ENCODE measurements at places on chromosomes 1 and 21. TPM values are rescaled to one million over a fixed set of nuclear protein-coding genes. Genes with fewer than 3 reads are reported as not detected.

The DYNLT5 gene
- total RNA-seq = 2.2 TPM

GRCh38 chr1:17274186-17275170 lies 25.6 kb downstream of the PADI3 start:
- peak; percentile 51 for DNase-seq

The VHLL gene
- total RNA-seq = not detected

GRCh38 chr21:45768011-45768739 lies 124.7 kb downstream of the PCBP3 start:
- DNase-seq = no peak

GRCh38 chr1:55396381-55396891 lies 181.3 kb upstream of the USP24 start:
- no peak for DNase-seq

The AADACL3 gene
- total RNA-seq = not detected

The HSD11B1 gene
- 2.8 TPM for total RNA-seq

DNA sequence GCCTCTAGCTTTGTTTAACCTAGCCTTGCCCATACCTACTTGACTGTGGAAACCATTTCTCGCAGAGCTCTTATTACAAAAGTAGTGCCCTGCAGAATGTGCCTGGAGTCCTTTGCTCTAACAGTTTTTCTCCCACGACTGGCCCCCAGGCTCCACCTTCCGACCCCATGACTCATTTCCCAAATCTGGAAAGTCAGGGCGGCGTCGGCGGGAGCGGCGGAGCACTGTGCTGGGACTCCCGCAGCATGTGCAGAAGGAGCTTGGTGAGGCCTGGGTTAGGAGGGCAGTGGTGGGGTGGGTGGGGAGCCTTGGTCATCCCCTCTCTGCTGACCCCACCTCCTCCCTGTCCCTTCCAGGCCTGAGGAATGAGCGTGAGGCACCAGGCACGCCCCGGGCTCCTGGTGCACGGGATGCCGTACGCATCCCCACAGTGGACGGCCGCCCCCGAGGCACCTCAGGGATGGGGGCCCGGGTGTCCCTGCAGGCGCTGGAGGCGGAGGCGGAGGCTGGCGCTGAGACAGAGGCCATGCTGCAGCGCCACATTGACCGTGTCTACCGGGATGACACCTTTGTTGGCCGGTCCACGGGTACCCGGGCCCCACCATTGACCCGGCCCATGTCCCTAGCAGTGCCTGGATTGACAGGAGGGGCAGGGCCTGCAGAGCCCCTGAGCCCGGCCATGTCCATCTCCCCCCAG lies 47.5 kb downstream of the YARS1 start:
- peak; percentile 24 for DNase-seq

GRCh38 chr1:95122151-95122697 lies 5.1 kb downstream of the TLCD4 start:
- DNase-seq = no peak

GRCh38 chr1:191690931-191691330 lies 467.3 kb upstream of the RGS18 start:
- no peak for DNase-seq

The RCC2 gene
- 11.6 TPM for total RNA-seq

DNA sequence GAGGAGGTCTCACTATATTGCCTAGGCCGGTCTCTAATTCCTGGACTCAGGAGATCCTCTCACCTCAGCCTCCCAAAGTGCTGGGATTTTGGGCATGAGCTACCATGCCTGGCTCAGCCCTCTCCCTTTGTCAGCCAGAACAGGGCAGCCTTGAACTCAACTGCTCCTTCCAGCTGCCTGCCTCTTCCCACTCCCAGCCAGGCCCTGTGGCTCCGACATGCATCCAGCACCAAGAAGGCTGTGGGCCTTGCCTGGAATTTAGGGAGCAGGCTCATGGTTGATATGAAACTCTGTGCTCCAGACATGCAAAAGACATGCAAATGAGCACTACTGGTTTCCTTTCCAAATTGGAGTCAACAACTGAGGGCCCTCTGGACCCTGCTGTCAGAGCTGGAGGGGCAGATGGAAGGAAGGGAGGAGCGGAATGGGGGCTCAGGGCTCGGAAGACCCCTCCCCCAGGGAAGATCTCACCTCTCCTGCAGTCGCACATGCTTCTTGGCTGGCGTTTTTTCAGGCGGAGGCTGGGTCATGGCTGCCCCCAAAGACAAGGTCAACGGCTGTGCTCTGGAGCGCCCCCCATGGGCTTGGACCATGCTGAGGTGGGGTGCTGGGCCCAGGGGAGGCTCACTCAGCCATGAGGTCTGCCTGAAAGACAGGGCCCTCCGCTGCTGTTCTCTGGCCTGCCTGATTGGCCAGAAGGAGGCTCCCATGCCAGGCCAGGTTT lies 1.4 kb downstream of the PTPN7 start:
- DNase-seq = peak; percentile 24

The TMEM200B gene
- 1.5 TPM for total RNA-seq

The RGSL1 gene
- total RNA-seq = not detected

- DNase-seq = no peak
Observed at GRCh38 chr1:3914331-3914851, 14.3 kb upstream of the C1orf174 start.

- no peak for DNase-seq
Observed at GRCh38 chr1:5831600-5832335, 160.5 kb downstream of the NPHP4 start.

DNA sequence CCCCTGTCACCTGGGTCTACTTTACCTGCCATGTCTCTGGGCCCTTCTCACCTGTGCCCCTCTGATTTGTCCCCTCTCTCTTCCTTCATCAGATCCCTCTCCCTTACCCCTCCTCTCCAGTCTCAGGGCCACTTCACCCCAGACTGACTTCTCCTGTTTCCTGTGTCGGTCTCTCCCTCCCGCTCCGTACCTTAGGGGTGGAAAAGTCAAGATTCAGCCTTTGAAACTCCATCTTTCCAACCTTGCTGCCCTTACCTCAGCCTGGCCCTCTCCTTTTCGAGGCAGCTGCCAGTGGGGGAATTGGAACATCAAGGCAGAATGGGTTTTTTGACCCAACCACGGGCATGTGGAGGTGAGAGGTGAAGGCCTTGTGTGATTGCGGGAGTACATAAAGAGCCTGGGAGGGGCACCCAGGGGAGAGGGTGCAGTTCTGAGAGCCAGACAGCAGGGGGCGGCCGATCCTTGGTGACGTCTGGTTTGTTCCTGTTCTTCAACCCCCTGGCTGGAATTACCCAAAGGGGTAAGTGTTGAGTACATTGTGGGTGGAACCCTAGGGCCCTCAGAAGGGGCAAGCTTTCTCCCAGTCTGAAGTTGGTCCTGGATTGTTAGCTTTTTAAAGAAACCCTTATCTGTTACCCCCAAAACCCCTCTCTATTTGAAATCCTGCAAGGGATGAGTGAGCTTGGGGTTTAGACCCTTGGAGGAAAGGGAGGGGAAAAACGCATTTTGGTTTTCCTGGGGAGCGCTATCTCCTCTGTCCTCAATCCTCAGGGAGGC lies 12.3 kb upstream of the DMBX1 start:
- peak; percentile 76 for DNase-seq

DNA sequence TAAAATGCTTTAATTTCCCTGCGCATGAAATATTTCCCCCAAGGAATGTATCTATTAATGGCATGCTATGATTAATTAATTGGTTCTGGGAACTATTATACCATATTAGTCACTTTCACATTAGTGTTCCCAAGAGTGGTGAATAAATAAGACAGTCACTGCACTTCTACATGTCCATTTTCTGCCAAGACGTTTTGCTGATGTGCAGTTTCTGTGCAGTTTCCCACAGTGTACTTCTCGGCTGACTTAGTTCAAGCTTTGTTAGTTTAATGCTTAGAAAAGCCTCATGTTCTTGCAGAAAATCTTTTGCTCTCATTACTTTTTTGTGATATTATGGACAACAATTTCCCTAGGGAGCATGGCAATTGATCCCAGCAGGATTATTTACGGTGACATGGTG lies 1014.5 kb downstream of the BRINP3 start:
- no peak for DNase-seq

- no peak for DNase-seq
Observed at GRCh38 chr1:42372796-42373195, 7.8 kb upstream of the RIMKLA start.

GRCh38 chr21:43976661-43977060 lies 35.4 kb upstream of the TRAPPC10 start:
- DNase-seq = no peak

- no peak for DNase-seq
Observed at GRCh38 chr1:208803011-208803811, 559.0 kb upstream of the PLXNA2 start.

GRCh38 chr1:67316180-67316902 lies 8.7 kb downstream of the IL12RB2 start:
- DNase-seq = no peak

DNA sequence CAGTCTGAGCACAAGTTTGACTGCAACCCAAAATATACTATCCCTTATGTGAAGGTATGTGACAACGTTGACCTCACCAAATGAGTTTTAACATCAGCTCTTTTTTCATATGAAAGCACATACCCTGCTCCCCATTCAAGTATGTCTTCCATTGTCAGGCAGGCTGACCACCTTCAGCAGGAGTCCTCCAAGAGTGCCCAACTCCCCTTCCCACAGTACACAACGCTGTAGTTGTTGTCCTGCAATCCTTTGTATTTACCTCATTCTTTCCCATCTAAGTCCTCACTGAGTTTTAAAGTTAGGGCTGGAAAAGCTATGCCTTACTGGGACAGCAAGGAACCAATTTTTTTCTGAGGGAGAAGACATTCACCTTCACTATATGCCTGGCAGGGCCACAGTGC lies 14.7 kb downstream of the SFPQ start:
- no peak for DNase-seq

GRCh38 chr1:223513309-223513708 lies 120.1 kb downstream of the CCDC185 start:
- no peak for DNase-seq

The VPS13D gene
- 112 TPM for total RNA-seq

DNA sequence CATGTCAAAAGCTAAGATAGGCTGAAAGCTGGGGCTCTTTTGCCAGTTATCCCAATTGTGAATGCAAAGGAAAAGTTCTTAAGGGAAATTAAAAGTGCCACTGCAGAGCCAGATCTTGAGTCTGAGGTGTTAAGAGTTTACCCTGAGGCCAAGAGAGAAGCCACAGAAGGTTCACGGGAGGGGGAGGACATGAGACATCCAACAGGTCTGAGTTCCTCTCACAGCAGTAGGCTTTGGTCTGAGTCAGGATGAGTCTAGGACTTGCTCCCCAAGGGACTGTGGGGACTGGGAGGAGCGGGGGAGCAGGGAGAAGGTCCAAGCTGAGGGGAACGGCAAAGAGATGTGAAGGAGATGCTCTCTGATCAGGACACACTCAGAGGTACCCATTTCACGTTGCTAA lies 411.2 kb upstream of the CAMK1G start:
- DNase-seq = no peak

GRCh38 chr21:31236528-31236927 lies 107.5 kb downstream of the TIAM1 start:
- no peak for DNase-seq

DNA sequence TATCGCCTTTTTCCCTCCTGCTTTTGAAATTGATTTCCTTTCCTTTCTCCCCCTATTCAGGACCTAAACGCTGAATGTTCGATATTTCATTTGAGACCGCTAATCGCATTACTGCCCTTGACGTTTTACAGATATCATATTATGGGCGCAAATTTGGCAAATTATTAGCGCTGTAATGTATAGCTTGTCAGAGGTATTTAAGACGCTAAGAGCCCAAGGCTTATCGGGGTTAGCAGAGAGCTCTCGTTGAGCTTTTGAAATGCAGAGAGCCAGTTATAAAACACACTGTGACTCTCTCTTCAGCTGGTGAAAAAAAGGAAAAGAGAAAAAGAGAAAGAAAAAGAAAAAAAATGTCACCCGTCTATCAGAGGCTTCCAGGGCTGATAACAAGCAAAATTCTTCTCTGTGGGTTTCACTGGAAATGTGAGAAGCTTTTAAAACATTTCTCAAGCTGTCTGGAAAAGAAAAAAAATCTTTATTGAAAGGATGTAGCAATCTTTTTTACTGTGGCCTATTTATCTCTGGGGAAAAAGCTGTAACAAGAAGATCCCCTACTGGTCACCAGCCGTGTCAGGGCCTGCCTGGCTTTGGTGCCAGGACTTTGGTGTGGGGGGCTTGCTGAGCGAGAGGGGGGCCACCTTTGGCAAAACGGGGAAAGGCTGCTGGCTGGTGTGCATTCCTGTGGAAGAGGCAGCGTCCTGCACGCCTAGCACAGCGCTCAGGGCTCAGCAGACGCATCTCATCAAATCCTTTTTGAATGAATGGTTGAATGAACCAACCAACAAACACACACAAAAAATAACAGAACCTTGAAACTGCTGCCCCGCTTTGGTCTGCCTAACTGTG lies 119.8 kb downstream of the RNF220 start:
- no peak for DNase-seq

DNA sequence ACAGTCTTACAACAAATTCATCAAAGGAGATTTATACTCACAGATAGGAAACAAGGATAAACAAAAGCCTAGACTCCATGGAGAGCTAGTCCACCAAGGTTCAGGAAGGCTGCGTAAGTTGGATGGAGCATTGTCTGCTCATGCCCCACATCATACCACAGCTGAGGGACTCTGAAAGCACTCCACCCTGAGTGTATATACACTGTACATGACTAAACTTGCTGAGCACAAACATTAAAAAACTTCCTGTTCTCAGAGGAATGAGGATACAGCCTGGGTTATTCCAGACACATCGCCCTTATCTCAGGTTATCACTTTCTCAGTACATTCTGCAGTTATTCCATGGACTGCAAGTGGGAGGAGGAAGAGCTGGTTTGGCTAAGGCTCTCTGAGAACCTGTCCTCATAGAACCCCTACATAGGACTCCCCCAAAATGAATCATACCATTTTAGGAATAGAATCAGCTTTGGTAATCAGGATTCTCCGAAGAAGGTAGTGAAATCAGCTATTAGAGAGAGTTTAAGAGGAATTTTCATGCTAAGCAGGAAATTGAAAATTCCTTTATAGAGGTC lies 58.0 kb upstream of the PRMT6 start:
- DNase-seq = no peak

GRCh38 chr1:153340356-153340755 lies 8.3 kb downstream of the PGLYRP4 start:
- DNase-seq = no peak

DNA sequence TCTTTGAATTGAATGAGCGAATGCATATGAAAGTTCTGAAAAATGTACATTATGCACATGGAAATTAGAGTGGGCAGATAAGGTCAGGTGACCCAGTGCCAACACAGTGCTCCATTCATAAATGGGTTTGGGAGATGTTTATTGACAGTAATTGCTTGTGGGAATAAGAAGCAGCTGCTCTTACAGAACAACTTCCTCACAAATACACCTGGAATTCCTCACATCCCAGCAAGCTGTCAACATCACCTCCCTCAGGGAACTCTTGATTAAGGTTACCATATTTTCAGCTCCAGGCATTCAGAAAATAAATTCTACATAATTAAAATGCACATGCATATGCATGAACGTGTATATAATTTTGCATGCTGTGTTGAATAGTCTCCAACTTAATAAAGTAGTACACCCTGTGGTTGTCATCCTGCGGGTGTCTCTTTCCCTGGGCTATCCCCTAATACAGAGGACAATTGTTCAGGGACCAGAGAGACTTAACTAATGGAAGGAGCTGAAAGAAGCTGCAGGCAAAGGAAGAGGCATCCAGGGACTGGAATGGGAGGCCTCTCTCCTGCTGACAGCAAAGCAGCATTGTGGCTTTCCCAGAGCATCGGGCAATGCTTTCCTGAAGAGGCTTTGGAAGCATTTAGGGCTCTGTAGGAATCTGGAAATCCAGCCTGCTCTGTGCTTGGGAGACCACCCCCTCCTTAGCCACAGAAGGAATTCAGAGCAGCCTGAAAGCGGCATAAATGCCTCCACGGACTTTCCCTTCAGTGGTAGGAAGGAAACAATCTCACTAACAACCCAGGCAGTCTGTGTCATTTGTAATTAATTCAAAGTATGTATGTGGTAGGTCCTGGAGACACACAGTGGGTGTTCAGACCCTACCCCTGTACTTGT lies 55.2 kb upstream of the GNG12 start:
- no peak for DNase-seq

Data from left ventricle myocardium superior (tissue), 1 donor.